Stimulated activated CD4-positive, alpha-beta T cell treated with anti-CD3 and anti-CD28 coated beads, Interleukin-4, amount 100 ng/mL, for 48 hours (primary cell): ENCODE measurements at places on chromosomes 3 and 15.

DNA sequence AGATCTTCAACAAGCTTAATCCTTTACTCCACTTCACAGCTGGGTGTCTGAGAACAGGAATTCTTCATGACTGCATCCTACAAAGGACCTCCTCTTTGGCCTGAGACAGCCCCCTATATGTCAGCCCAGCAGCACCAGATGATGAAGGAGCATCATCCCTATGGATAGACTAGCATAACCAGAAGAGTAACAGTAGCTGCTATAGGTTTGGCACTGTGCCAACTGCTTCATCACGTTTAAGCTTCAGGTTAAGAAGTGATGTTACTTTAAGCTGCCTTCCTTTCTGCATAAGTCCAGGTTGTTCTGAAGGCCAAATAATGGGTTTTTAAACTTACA, 50.6 kb downstream of the CMSS1 start:
- peak; percentile 6 for DNase-seq

- no peak for DNase-seq
Observed at GRCh38 chr15:56600380-56600779, 132.9 kb downstream of the ZNF280D start.

DNA sequence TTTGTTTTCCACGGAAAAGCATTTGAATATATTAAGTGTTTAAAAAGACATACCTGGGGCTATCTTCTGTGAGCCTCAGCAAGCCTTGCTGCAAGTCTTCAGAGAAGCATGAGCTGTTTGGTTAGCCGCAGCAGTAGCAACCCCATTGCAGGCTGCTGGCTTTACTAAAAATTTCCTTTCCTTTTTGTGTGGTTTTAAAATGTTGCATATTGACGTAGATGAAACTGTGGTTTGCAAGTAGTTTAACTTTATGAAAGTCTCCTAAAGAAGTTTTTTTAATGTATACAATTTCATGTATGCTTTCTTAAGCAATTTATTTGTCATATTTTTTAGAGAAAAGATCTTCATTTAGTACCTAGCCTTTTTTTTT, at the start of gene GPR171:
Gene GPR171 (minus strand): TSS at position 166 of the 370 bp plus-strand sequence. CDS start 3,830 bp downstream, outside the sequence.
- DNase-seq = peak; percentile 51

DNA sequence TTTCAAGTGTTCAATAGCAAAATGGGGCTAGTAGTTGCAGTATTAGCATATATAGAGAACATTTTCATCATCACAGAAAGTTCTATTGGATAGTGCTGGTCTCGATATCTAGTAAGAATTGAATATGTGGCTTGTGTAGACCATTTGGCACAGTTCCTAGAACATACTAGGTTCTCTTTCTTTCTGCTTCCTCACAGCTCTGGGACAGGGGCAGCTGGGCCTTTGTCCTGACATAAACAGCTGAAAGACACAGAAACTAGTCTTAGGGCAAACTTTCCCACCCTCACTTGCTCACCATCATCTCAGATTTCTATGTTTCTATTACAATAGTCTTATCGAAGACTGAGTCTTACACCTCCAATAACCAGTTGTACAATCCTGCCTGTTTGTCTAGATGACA, 63.7 kb upstream of the DLG1 start:
- DNase-seq = no peak

GRCh38 chr15:81562986-81563385, 189.0 kb upstream of the TMC3 start:
- DNase-seq = no peak

GRCh38 chr3:64924961-64925360, 237.2 kb upstream of the ADAMTS9 start:
- DNase-seq = no peak

DNA sequence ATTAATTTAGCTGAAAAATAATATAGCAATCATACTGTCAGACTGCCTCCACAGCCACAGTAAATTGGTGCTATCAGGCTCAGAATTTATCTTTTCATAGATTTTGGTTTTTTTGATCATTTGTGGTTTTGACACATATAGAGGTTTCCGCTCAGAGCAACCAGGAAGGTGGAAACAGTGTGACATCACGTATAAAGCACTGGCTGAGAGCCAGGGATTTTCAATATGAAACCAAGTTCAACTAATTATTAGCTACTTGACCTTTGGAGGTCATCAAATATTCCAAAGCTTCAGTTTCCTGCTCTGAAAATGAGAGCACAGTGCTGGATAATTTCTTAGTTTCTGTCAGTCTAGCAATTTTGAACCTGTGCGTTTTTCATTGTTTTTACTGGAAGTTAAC, 433.8 kb upstream of the SUCLG2 start:
- DNase-seq = no peak

DNA sequence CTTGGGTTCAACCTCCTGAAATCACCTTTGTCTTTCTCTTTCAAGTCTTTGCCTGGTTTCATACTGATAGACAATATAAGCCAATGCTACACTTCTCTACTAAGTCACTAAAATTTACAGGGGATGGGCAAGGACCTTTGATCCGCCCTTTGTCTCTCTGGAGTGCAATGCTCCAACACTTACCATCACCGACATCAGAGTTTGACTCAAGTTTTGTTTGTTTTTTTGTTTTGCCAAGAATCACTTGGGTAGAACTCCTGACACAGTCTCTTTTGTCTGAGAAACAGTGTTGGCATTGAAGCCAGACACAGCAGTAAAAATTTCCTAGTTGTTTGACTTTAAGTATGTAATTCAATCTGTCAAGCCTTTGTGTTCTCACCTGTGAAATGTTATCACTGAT, 29.3 kb downstream of the NFKBIZ start:
- DNase-seq = no peak

- no peak for DNase-seq
Observed at GRCh38 chr3:182226995-182227394, 515.3 kb downstream of the SOX2 start.

DNA sequence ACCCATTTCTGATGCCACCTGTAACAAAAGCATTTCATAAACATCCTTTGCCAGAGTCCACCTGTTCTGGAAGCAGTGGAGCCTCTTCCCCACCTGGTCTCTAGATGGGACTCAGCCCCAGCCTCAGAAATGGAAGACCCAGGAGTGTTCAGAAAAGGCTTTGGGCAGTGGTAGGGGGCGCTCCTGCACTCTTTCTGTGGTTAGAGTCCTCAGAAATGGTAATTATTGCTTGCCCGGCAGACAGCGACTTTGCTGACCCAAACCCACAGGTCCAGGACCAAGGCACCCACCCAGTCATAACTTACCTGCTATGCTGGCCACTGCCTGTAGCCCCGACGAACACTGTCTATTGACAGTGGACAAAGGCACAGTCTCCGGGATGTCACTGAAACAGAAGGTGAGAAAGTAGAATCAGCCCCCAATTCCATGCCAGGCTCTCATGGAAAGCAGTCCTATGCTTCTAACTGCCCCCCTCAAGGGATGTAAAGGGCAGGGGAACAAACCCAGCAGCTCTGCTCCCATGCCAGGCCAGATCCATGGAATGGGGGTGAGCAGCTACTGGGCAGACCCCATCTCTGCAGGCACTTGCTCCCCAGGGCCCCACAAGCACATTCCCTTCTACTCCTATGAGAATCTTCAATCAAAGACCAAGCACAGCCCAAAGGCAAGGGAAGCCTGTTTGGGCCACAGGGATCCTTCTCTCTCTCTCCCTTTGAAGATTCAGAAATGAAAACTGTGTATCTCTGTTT, 5.1 kb downstream of the ACAA1 start:
- peak; percentile 23 for DNase-seq

- no peak for DNase-seq
Observed at GRCh38 chr15:94080416-94080815, 150.9 kb upstream of the MCTP2 start.

DNA sequence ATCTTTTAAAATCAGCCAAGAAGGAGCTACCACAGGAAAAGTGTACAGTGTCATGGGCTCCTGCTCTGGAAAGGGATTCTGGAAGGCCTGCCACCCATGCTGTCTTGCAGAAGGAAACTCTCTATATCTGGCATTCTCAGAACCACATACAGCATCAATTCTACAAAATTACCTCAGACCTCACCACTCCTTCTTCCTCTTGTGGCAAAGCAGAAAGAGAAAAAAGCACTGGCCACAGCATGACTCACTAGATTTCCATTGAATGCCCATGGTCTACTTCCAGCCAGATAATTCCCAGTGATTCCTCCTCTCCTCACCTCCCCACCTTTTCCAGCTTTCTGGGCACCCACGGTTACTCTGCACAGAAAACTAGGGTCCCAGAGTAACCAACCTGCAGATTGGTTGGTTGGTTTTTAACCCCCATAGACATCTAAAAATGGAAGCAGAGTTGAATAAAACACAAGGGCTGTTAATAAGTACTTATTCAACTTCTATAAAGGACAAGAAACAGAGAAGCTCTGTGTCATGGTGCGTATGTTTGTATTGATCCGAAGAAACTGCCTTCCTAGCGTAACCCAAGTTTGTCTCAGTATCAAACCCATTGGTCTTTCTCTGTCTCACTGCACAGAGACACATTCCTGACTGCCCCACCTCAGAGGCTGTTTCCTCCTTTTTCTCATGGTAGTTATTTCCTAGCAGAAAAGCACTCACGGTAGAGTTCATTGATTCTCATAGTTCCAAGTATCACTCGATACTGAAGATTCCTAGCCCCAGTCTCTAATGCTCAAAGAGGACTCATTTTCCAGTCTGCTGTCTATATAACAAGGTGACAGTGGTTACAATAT, 67.7 kb downstream of the LDHAL6B start:
- DNase-seq = no peak

DNA sequence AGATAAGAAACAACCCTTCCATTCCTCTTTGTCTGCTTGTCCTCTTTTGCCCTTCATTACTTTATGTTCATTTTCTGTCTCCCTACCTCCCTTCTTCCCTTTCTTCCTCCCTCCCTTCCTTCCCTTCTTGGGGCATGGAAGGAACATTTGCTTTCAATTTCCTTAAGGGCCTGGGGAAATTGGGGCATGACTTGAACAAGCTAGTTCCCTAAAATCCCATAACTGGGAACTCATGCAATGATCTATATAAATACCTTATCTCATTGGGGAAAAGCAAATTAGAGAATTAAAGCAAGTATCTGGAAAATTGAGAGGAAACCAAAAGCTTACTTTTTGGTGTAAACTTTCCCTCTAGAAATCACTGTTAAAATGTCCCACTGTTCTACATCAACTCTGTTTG, 35.7 kb downstream of the BOC start:
- no peak for DNase-seq

DNA sequence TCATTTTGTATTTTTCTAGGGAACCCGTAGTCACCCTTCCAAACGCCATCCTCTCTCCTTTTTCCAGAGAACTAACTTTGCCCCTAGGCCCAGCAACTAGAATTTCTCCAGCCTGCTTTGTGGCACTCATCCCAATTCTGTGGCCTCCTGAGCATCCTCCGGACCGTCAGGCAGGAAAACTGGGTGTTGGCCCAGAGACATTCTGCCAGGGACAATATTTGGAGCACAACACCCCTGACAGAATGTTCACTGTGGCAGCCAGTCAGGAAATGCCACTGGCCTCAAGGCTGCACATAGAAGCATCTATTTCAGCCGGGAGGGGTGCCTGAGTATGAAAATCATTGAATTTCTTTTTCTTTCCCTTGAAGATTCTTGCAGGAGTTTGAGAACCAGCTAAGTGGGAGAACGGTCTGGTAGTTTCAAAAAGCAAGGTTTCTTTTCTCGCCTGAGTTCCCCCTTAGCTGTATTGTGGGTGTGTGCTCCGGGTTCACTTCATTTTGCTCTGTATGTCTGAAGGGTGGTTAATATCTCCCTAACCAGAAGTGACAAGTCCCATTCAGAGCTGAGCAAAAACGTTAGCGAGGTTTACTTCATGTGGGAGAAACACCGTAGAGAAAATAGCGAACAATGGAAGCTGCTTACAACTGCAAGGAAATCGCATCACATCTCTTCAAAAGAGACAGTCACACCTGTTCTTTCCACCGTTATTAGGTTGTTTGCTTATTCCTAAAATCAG, 108.1 kb upstream of the TPM1 start:
- no peak for DNase-seq

- no peak for DNase-seq
Observed at GRCh38 chr3:48013288-48013980, 2.8 kb downstream of the MAP4 start.

GRCh38 chr15:64426845-64427465, 33.4 kb upstream of the ZNF609 start:
- DNase-seq = no peak

DNA sequence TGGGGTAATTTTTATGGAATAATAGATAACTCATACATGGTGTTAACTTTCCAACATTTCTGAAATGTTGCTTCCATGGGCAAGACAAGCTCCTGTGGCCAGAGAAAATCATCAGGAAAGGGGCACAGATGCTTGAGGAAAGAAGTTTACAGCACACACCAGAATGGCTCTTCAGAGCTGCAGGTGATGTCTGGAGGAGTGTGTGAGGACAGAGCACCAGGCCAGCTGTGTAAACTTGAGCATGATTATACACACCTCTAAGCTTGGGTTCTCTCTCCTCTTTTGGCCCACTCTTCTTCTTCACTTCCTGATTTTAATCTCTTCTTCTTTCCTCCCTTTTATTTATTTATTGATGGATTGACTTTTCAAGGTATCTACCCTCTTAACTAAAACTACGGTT, 676.0 kb downstream of the GRM7 start:
- DNase-seq = no peak

GRCh38 chr3:148175214-148175613, 522.5 kb upstream of the AGTR1 start:
- DNase-seq = no peak

- DNase-seq = no peak
Observed at GRCh38 chr3:187804120-187804744, 59.0 kb upstream of the BCL6 start.

GRCh38 chr3:193870376-193871219, 265.4 kb upstream of the HES1 start:
- DNase-seq = no peak

- DNase-seq = peak; percentile 2
Observed at GRCh38 chr15:57165992-57166391, 210.3 kb upstream of the CGNL1 start.

- DNase-seq = no peak
Observed at GRCh38 chr3:23867838-23868237, 49.0 kb downstream of the NKIRAS1 start.

DNA sequence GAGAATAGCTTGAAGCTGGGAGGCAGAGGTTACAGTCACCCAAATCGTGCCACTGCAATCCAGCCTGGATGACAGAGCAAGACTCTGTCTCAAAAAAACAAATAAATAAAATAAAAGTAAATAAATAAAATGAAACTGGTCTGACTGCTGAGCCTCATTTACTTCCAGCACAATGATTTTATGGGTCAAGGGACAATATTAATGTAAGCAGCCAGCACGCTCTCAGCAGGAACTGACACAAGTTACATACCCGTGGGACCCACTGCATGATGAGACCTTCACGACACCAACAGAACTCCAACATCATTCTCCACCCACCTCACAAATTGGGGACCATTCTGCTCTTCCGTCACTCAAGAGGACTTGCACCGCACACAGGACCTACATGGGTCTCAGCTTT, 230.3 kb downstream of the MAGI1 start:
- DNase-seq = no peak

- DNase-seq = no peak
Observed at GRCh38 chr15:66700412-66700801, 1.6 kb upstream of the SMAD6 start.

- no peak for DNase-seq
Observed at GRCh38 chr3:171953301-171954022, 85.9 kb upstream of the FNDC3B start.
